ENCODE measurements at places on chromosomes 7 and 10.

- DNase-seq, result no peak
Measured at GRCh38 chr7:4051696-4052095, 630.4 kb upstream of the FOXK1 start.

- DNase-seq, result no peak
Measured at GRCh38 chr7:64612452-64612851, 49.6 kb upstream of the ZNF680 start.

GRCh38 chr7:50721160-50721559, 61.5 kb downstream of the GRB10 start:
- no peak for DNase-seq

DNA sequence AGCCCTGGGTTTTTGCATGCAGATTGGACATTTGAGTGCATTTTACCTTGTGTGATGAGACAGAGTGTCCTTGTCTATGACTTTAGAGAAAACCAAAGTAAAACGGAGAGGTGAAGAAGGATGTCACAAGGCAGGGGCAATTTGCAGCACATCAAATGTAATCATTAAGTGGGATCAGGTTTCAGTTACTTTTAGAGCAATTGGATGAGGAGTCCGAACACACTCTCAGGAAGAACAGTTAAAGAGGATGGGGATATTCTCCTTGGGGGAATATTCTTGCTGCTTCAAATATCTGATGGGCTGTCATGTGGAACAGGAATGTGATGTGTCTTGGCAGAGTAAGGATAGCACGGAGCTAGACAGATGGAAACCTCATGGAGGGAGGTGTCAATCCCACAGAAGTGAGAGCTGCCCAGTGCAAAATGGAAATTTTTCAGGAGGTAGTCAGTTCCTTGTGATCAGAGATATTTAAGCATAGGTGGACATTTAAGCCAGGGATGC, 757 bp downstream of the RAB19 start:
- no peak for DNase-seq

DNA sequence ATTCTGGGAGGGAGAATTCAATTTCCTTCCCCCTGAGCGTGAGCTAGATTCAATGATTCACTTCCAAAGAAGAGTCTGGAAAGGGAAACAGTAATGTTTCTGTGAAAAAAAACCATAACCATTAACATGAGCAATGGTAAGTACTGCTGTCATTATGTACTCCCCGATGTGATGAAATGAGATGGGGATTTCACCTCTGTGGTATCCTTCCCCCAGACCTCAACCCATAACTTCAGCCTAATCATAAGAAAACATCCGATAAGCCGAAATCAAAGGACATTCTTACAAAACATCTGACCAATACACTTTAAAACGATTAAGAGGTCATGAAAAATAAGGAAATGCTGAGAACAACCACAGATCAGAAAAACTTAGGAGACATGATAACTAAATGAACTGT, 27.2 kb downstream of the EZH2 start:
- no peak for DNase-seq

DNA sequence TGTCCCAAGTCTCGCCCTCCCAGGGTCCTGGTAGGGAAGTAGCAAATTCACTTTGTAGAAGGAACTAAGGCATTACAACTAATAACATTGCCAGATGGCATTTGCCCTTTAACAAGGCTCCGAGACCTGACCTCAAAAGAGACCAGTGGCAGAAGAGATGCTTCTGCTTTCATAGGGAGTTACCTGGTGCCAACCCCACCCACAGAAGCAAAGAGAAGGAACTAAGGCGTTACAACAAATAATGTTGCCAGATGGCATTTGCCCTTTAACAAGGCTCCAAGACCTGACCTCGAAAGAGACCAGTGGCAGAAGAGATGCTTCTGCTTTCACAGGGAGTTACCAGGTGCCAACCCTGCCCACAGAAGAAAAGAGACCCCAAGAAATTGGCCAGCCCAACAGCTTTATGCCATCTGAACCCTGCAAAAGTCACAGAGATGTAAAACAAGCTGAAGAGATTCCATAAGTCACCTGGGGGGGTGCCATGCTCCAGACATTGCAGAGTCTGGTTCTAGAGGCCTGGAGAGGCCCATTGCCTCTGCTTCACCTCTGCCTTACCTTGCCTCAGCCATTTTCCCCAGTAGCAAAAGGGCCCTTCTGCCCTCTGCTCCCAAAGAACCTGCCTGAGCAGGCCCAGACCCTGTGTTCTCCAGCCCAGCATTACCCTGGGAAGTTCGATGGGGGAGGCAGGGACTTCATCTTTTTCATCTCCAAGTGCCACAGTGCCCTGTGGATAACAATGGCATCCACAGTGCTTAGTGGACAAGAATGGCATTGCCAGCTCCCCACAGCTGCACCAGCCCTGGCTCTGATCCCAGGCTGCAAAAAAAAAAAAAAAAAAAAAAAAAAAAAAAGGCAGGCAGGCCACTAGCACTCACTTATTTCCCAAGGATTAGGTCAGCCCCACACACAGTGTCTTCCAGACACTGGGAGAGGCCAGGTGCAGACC, 179.5 kb upstream of the PLXNA4 start:
- no peak for DNase-seq

GRCh38 chr10:100184840-100185239, 989 bp downstream of the ERLIN1 start:
- DNase-seq, result peak; percentile 74

GRCh38 chr10:89963451-89964102, 262.2 kb downstream of the KIF20B start:
- no peak for DNase-seq

- DNase-seq, result no peak
Measured at GRCh38 chr10:7932301-7933036, 114.2 kb downstream of the TAF3 start.

- DNase-seq, result no peak
Measured at GRCh38 chr7:17544401-17544800, 245.9 kb downstream of the AHR start.

DNA sequence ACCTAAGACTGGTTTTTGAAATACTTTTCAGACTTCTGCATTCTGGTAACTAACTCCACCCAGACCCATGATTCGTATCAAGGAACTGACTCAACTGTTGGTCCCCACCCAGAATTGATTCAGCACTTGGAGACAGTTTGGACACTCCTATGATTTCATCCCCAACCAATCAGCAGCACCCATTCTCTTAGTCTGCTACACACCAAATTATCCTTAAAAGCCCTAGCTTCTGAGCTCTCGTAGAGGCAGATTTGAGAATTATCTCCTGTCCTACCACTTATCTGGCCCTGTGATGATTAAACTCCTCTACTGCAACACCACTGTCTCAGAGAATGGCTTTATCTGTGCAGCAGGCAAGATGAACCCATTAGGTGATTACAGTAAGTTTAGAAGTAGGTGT, 7.7 kb upstream of the GSTO1 start:
- peak; percentile 49 for DNase-seq

DNA sequence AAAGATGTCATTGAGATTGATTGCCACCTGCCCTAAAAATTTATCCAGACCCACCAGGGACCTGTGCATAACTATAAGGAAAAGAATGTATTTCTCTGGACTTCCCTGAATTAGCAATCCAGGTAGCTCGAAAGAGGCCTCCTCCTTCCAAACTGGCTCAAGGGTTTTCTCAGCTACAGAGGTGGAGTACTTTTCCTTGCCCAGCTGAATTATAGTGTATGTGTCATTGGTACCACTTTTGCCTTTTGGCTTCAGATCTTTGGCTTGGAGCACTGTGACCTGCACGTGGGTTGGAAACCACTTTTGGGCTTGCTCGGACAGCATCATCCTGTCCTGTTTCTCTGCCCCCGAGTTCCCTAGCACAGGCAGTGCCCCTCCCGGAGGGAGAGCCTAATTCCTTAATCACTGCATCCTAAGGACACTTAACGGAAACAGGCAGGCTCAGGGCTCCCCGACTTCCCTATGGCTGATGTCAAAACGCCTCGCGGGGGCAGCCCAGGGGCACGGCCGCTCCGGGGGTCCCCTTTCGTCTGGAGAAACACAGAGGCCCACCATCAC, 825 bp downstream of the RAB11FIP2 start:
- DNase-seq, result peak; percentile 86

- no peak for DNase-seq
Measured at GRCh38 chr10:21479570-21480315, 45.7 kb downstream of the SKIDA1 start.

DNA sequence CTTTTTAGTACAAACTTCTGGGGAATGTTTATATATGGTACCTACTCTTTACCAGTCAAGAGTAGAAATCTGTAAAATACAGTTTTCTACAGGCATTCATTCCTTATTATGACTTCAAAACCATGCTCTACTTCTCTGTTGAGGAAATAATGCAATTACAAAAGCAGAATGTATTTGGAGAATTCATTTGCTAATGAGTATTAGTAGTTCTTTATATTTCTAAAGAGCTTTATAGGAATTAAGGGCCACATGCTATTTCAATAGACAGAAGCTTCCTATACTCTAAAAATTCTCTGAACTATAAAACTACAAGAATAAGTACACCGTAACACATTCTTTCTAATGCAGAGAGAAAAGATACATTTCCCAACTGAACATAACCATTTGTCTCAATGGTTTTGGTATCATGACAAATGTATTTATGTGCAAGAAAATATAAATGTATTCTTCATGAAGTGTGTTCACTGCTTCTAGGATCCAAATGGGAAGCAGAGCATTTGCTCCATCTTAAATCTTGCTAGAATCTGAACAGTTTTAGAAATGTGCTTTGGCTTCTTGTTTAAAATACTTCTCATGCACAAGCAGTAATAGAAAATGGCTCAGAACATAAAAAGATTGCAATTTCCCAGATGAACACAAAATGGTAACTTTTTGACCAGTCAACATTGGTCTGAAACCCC, 21.8 kb downstream of the CDK1 start:
- DNase-seq, result no peak

DNA sequence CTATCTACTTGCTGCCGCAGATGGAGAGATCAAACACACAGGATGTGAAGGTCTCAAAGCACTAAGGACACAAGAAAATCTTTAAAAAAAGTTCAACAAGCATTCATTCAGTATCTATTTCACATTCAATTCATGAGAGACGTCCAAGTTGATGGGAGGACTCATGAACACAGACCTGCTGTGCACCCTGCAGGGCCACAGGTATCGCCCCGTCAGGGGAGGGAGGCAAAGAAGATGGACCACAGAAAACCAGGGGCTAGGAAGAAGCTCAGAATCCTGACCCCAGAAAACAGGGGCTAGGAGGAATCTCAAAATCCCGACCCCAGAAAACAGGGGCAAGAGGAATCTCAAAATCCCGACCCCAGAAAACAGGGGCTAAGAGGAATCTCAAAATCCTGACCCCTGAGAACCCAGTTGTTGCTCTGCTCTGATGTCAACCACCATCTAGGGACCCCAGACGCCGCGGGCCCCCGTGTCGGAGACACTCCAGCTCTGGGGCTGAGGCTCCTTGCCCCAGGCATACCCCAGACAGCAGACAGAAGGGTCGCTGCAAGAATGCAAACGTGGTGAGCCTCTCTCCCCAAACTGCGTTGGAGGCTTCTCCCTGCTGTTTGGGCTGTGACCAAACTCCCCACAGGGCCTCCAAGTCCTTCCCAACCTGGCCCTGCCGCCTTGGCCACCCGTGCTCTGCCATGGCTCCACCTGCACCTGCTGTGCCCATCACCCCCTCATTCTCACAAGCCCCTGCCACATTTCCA, 197.6 kb downstream of the DIP2C start:
- no peak for DNase-seq

- no peak for DNase-seq
Measured at GRCh38 chr7:128132426-128133069, 101.3 kb upstream of the LRRC4 start.

DNA sequence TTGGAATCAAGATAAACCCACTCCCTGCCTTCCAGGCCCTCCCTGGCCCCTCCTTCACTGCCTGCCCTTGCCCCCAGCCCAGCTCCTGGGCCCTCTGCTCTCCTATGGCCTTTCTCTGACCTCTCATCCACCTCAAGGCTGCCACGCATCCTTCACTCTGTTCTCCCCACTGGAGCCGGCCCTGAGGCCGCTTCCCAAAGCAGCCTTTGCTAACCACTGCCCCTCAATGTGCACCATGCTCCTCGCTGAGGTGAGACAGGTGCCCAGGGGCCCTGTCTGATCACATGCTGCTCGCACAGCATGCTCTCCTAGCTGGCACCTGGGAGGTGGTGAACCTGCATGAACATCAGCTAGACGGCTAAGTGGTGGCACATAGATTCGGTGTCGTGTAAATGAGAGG, 138.5 kb upstream of the RET start:
- no peak for DNase-seq

DNA sequence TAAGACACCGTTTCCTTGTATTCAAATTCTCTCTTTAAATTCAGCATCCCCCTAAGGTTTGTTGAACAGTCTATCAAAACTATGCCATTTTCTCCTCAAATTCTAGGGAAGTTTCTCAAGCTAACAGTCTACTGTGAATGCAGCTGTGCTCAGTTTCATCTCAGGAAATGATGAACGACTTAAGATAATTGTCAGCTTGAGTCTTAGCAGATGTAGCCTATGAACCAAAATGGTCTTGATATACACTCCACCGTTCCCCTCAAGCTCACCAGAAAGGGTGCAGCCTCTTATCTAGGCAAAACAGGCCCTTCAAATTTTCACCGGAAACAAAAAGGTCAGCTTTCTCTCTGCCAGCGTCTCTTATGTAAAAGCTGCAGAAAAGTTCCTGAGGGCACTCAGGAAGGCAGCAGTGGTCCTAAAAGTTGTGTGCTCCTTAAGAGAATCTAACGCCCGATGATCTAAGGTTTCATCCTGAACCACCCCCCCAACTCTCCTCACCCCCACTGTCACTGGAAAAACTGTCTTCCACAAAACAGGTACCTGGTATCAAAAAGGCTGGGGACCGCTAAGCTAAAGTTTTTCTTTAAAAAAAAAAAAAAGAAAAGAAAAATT, 2.1 kb downstream of the DNAJC9 start:
- peak; percentile 32 for DNase-seq

DNA sequence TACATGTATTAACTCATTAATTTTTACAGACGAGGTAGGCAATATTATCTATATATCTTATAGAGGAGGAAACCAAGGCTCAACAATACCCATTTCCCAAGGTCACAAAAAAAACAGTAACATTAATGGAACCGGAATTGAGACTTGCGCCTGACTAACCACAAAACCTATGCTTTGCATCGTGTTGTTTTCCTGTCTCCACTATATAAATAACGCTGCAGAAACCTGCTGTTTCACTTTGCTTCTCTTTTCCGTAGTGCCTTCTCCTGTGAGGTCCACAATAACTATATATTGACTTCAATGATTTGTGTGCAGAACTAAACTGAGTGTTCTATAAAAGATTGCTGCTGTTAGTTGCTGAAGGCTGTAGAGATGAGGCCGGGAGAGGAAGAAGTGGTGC, 97.7 kb upstream of the RPA3 start:
- no peak for DNase-seq

Measured in RKO (cell line).